Activated CD4-positive, alpha-beta T cell treated with anti-CD3 and anti-CD28 coated beads for 36 hours (primary cell): ENCODE measurements at places on chromosomes 2 and 18. TPM values are rescaled to one million over a fixed set of nuclear protein-coding genes. Genes with fewer than 3 reads are reported as not detected.
A peak's percentile ranks its signal among the peaks of the same experiment; 100 is the strongest.

Gene SPC25
- 38.4 TPM for total RNA-seq

Gene BCL2
- total RNA-seq, result 66.0 TPM

GRCh38 chr2:140383781-140384180 lies 1603.6 kb upstream of the NXPH2 start:
- no peaks in the 10 kb centered on the region for H3K36me3 ChIP-seq
- H3K27me3 ChIP-seq, result no peaks in the 10 kb centered on the region
- no peak for DNase-seq
- H3K4me1 ChIP-seq, result no peaks in the 10 kb centered on the region
- no peak overlapping the region for H3K27ac ChIP-seq

DNA sequence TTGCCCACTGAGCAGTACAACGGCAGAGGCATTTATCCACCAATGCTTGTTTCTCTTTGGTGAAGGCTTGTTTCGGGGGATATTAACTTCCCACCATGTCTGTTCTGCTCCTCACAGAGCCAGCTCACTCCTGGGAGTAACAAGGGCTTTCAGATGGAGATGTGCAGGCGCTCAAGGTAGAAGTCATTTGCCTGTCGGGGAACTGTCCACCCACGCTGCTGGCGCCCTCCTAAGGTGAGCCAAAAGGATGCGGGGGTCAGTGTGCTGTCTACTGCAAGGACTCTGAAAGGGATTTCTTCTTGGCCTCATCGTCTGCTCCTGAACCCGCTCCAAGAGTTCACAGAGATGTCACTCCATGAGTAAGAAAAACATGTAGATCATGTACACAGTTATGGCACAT lies 57.0 kb upstream of the CYRIA start:
- peaks cover 3% of the 10 kb centered on the region for H3K36me3 ChIP-seq
- H3K27me3 ChIP-seq, result peaks cover 16% of the 10 kb centered on the region
- DNase-seq, result no peak
- H3K4me1 ChIP-seq, result peaks cover 30% of the 10 kb centered on the region
- H3K4me3 ChIP-seq, result no peak overlapping the region
- no peak overlapping the region for H3K27ac ChIP-seq

Gene TNP1
- total RNA-seq, result not detected

GRCh38 chr2:159867567-159868361 lies 69.8 kb upstream of the CD302 start:
- no peaks in the 10 kb centered on the region for H3K4me1 ChIP-seq
- H3K27ac ChIP-seq, result no peak overlapping the region
- H3K4me3 ChIP-seq, result no peak overlapping the region
- DNase-seq, result no peak

Gene CCDC102B
- 1.8 TPM for total RNA-seq

Gene SDC1
- total RNA-seq, result not detected

DNA sequence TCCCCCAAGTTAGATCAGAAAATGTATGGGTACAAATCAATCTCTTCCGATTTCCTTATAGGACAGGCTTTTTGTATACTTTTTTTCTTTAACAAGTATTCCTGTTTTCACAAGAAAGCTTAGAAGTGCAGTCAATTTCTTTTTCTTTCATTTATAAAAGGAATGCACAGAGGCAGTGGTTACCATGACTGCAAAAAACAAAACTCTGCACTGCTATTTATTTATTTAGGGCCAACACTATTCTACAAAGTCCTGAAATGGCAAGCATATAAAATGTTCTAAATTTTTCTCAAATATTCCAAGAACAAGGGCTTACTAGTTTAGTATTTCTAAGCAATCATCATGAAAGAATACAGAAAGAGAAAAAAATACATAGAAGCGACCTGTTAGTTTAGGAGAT lies 22.2 kb downstream of the ATAD2B start:
- no peak for DNase-seq
- no peak overlapping the region for H3K27ac ChIP-seq
- H3K36me3 ChIP-seq, result no peaks in the 10 kb centered on the region
- no peak overlapping the region for H3K4me3 ChIP-seq
- H3K4me1 ChIP-seq, result peaks cover 29% of the 10 kb centered on the region

Gene ERFE
- 0.39 TPM for total RNA-seq

- no peak for DNase-seq
- H3K36me3 ChIP-seq, result no peaks in the 10 kb centered on the region
- H3K4me1 ChIP-seq, result no peaks in the 10 kb centered on the region
- no peak overlapping the region for H3K27ac ChIP-seq
Measured at GRCh38 chr18:23701017-23701416, 11.8 kb downstream of the LAMA3 start.

DNA sequence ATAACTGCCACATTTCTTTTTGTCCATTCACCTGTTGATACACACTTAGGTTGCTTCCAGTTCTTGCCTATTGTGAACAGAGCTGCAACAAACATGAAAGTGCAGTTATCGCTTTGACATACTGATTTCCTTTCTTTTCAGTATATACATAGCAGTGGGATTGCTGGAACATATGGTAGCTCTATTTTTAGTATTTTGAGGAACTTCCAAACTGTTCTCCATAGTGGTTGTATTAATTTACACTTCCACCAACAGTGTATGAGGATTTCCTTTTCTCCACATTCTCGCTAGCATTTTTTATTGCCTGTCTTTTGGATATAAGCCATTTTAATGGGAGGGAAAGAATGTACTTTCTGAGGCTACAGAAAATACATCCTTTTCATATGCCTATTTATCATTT lies 167.4 kb downstream of the GULP1 start:
- H3K36me3 ChIP-seq, result no peaks in the 10 kb centered on the region
- H3K27me3 ChIP-seq, result peaks cover 2% of the 10 kb centered on the region
- H3K27ac ChIP-seq, result no peak overlapping the region
- no peaks in the 10 kb centered on the region for H3K4me1 ChIP-seq
- no peak for DNase-seq

- no peak overlapping the region for H3K4me3 ChIP-seq
- no peaks in the 10 kb centered on the region for H3K36me3 ChIP-seq
- no peaks in the 10 kb centered on the region for H3K4me1 ChIP-seq
- DNase-seq, result no peak
Measured at GRCh38 chr2:164797627-164798026, 44.0 kb downstream of the COBLL1 start.

Gene PCARE
- total RNA-seq, result not detected

- peaks cover 29% of the 10 kb centered on the region for H3K27me3 ChIP-seq
- no peak overlapping the region for H3K4me3 ChIP-seq
- DNase-seq, result no peak
- H3K27ac ChIP-seq, result no peak overlapping the region
- H3K36me3 ChIP-seq, result no peaks in the 10 kb centered on the region
Measured at GRCh38 chr18:36374262-36374661, 76.7 kb downstream of the FHOD3 start.

- DNase-seq, result no peak
- no peaks in the 10 kb centered on the region for H3K36me3 ChIP-seq
- H3K27me3 ChIP-seq, result no peaks in the 10 kb centered on the region
- no peaks in the 10 kb centered on the region for H3K4me1 ChIP-seq
- H3K4me3 ChIP-seq, result no peak overlapping the region
Measured at GRCh38 chr2:62939735-62940491, 110.7 kb upstream of the OTX1 start.

Gene VWA3B
- total RNA-seq, result not detected

- peaks cover 49% of the 10 kb centered on the region for H3K4me1 ChIP-seq
- H3K27ac ChIP-seq, result peak overlapping the region; percentile 98
- DNase-seq, result no peak
- H3K4me3 ChIP-seq, result peak overlapping the region; percentile 77
- no peaks in the 10 kb centered on the region for H3K36me3 ChIP-seq
Measured at GRCh38 chr2:231612109-231612455, 19.4 kb downstream of the TEX44 start.

GRCh38 chr18:58761970-58762780 lies 90.9 kb downstream of the MALT1 start:
- peaks cover 13% of the 10 kb centered on the region for H3K4me1 ChIP-seq
- no peaks in the 10 kb centered on the region for H3K36me3 ChIP-seq
- H3K27me3 ChIP-seq, result peaks cover 25% of the 10 kb centered on the region

GRCh38 chr2:127193967-127194280 lies 26.2 kb downstream of the CYP27C1 start:
- H3K27me3 ChIP-seq, result peaks cover under 1% of the 10 kb centered on the region
- H3K27ac ChIP-seq, result no peak overlapping the region
- DNase-seq, result no peak

GRCh38 chr2:112118148-112118547 lies 20.0 kb upstream of the FBLN7 start:
- H3K36me3 ChIP-seq, result peaks cover 26% of the 10 kb centered on the region
- no peak overlapping the region for H3K27ac ChIP-seq
- no peak overlapping the region for H3K4me3 ChIP-seq
- no peak for DNase-seq

Gene ARHGEF33
- 0.09 TPM for total RNA-seq

DNA sequence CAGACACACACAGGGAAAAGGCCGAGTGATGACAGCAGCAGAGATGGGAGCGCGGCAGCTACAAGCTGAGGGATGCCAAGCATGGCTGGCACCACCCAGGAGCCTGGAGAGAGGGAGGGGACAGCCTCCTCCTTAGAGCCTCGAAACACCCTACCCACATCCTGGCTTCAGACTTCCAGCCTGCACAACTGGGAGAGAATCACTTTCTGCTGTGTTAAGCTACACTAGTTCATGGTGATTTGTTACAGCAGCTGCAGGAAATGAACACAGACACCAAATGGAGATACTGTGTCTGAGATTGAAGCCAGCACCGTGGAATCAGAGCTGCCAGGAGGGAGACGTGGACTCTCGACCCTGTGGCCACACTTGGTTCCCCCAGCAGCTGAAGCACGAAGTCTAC lies 27.5 kb upstream of the FOSL2 start:
- no peak for DNase-seq
- peaks cover 70% of the 10 kb centered on the region for H3K4me1 ChIP-seq

GRCh38 chr18:5388896-5389295 lies 93.4 kb upstream of the ZBTB14 start:
- DNase-seq, result no peak
- H3K27ac ChIP-seq, result no peak overlapping the region
- H3K27me3 ChIP-seq, result peaks cover 2% of the 10 kb centered on the region
- no peak overlapping the region for H3K4me3 ChIP-seq
- no peaks in the 10 kb centered on the region for H3K4me1 ChIP-seq

- H3K4me1 ChIP-seq, result no peaks in the 10 kb centered on the region
- no peaks in the 10 kb centered on the region for H3K36me3 ChIP-seq
- no peak overlapping the region for H3K4me3 ChIP-seq
- no peak overlapping the region for H3K27ac ChIP-seq
- no peak for DNase-seq
Measured at GRCh38 chr18:75107931-75108276, 101.0 kb downstream of the PTGR3 start.

Gene RPS27A
- 674 TPM for total RNA-seq

GRCh38 chr2:161796192-161796591 lies 172.0 kb downstream of the SLC4A10 start:
- peaks cover 2% of the 10 kb centered on the region for H3K27me3 ChIP-seq
- H3K4me1 ChIP-seq, result no peaks in the 10 kb centered on the region
- no peak overlapping the region for H3K4me3 ChIP-seq
- H3K27ac ChIP-seq, result no peak overlapping the region
- no peaks in the 10 kb centered on the region for H3K36me3 ChIP-seq
